ENCODE measurements at places on chromosomes 7 and 10.

- no peak for DNase-seq
These were observed 725.1 kb downstream of the GRID1 start for GRCh38 chr10:85641479-85642009.

- DNase-seq: no peak
These were observed 6.6 kb downstream of the FASTK start for GRCh38 chr7:151073990-151074389.

GRCh38 chr10:127523476-127523875, 25.6 kb upstream of the NPS start:
- DNase-seq: no peak

- DNase-seq: no peak
These were observed 28.0 kb downstream of the TTYH3 start for GRCh38 chr7:2659556-2660358.

Data from activated CD4-positive, CD25-positive, alpha-beta regulatory T cell (primary cell).